Heart left ventricle (tissue), 16 donors: ENCODE measurements at places on chromosomes 3 and 15. TPM values are rescaled to one million over a fixed set of nuclear protein-coding genes. Genes with fewer than 3 reads are reported as not detected.

DUOX1 gene
- 0.11 TPM for polyA plus RNA-seq

RBPMS2 gene
- 408 TPM for polyA plus RNA-seq

FANCD2OS gene
- not detected for polyA plus RNA-seq

FBXW12 gene
- not detected for polyA plus RNA-seq

PTPRG gene
- polyA plus RNA-seq: 8.0 TPM

ACSBG1 gene
- 0.25 TPM for polyA plus RNA-seq

C3orf80 gene
- 0.08 TPM for polyA plus RNA-seq

CHST14 gene
- polyA plus RNA-seq: 6.2 TPM

ROBO1 gene
- polyA plus RNA-seq: 2.2 TPM

CHAC1 gene
- 6.1 TPM for polyA plus RNA-seq

STAC gene
- 0.11 TPM for polyA plus RNA-seq

GNB4 gene
- polyA plus RNA-seq: 6.1 TPM

FMN1 gene
- 0.91 TPM for polyA plus RNA-seq

PRR23E gene
- not detected for polyA plus RNA-seq

RTP3 gene
- polyA plus RNA-seq: not detected
